Stimulated activated CD4-positive, alpha-beta T cell treated with anti-CD3 and anti-CD28 coated beads, Interleukin-1b, Interleukin-23, amount 100 ng/mL, for 24 hours (primary cell): ENCODE measurements at places on chromosomes 6 and 20.

GRCh38 chr20:61118429-61119224 is 133.4 kb upstream of the CDH4 start:
- no peak for DNase-seq

- DNase-seq, result no peak
These were observed 242.1 kb downstream of the SOD2 start for GRCh38 chr6:159450815-159451465.

GRCh38 chr6:75183099-75183541 is 22.7 kb downstream of the COL12A1 start:
- no peak for DNase-seq

DNA sequence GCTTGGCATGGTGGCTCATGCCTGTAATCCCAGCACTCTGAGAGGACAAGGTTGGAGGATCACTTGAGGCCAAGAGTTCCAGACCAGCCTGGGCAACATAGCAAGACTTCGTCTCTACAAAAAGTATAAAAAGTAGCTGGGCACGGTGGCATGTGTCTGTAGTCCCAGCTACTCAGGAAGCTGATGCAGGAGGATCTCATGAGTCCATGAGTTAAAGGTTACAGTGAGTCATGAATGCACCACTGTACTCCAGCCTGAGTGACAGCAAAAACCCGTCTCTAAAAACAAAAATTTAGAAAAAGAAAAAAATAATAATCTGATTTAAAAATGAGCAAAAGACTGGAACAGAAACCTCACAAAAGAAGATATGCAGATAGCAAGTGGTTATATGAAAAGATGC is 279.7 kb downstream of the RNGTT start:
- no peak for DNase-seq

DNA sequence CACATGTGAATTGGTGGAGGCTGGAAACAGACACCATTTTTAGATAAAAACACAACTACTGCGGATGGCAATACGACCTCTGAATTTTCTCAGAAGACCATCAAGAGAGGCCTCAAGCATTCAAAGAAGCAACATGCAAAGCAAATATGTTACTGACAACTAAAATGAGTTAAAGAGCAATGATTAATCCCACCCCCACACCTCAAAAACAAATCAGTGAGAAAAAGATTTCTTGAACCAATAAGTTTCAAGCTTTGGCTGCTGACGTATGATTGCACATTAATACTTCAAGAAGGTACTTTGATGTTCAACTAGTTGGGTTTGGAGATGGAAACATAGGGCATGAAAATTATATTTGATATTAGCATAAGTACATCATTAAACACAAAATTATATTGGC is 982 bp downstream of the MMUT start:
- DNase-seq, result no peak

DNA sequence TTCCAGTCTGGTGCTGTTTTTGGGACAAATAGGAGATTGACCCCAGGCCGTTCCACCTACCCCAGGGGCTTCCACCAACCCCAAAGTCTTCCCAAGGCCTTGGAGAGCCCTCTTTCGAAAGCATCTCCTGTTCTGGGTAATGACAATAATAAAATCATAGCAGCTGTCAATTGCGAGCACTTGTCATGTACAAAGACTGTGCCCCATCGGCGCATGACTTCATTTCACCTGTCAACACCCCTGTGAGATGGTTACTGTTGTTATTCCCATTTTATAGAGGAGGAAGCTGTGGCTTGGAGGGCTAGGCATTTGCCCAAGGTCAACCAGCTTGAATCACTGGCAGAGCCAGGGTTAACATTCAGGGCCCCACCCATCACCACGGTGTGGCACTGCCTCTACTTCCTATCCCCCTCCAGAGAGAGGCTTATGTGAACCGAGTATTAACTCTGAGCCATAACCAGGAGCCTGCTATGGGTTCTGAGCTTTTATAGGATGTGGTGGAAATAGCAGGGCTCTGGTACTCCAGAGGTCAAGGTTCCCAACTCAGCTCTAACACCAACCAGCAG is 51.2 kb downstream of the HNF4A start:
- DNase-seq, result no peak

- no peak for DNase-seq
These were observed 139.0 kb downstream of the PRDM13 start for GRCh38 chr6:99745651-99746050.

DNA sequence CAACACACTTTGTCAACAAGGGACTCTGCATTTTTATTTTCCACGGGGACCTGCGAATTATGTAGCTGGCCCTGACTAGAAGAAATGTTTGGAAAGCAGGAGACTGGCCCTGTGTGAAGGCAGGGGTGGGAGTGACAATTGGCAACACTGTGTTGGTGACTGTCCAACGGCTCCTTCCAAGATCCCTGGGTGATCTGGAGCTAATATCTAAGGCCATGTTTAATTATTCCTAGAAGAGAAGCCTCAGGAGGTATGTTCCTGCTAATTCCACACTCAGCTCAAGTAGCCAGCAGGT is 13.7 kb downstream of the SLC22A23 start:
- no peak for DNase-seq

GRCh38 chr6:3806169-3806922 is 42.8 kb upstream of the FAM50B start:
- no peak for DNase-seq

DNA sequence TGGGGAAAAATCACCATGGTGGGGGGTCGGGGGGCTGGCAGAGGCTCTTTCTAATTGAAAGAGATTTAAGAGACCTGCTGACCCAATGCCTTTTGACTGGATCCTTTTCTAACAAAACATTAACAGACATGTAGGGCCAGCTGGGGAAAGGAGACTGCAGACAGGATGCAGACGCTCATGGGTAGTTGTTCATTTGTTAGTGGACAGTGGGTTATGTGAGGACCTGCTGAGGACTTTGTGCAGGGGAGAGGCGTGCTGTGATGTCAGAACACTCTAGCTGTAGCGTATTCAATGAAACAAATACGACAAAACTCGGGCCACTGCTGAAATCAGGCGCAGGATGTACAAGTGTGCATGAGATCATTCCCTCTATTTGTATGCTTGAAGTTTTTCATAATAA is 1.2 kb downstream of the IP6K3 start:
- no peak for DNase-seq

GRCh38 chr6:128111096-128111495 is 210.2 kb upstream of the THEMIS start:
- no peak for DNase-seq

GRCh38 chr20:5195655-5196054 is 68.8 kb downstream of the CDS2 start:
- DNase-seq, result no peak

- no peak for DNase-seq
These were observed 15.0 kb downstream of the TBXT start for GRCh38 chr6:166152660-166153059.

DNA sequence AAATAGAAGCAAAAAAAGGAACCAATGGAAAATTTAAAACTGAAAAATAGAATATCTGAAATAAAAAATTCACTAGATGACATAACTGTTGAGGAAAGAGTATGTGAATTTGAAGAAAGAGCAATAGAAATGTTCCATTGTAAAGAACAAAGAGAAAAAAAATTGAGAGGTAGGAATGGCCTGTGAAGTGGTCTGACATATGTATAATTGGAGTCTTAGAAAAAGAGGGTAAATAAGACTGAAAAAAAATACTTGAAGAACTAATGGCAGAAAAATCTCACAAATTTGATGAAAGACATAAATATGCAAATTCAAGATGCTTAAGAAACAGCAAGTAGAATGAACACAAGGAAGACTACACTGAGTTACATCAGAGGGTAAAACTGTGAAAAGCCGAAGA is 93.4 kb downstream of the QKI start:
- DNase-seq, result no peak

DNA sequence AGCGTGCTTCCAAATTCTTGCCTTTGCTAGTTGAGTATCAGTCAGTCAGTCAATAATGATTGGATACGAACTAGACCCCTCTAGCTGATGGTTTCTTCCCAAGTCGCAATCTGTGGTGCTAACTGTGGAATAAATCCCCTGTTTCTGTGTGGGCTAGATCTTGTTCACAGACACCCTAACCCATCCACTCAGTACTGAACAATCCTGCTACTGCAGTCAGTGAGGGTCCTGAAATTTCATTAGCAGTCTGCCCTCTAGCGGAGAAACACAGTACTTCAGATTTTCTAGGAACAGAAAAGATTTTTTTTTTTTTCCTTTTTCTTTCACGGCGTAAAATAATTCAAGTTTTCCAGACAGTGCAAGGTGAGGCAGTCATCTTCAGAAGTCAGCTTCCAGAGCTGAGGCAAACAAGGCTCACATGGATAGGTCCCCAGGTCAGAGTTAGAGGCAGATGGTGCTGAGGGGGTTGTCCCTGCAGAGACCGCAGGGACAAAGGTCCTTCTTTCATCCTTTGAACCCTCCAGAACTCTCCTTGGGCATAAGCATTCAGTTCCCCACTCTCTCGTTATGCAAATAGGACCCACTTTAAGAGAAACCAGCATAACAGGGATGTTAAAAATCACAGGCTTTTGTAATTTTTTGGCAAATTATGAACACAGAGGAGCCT is 119.6 kb downstream of the SCML4 start:
- no peak for DNase-seq

GRCh38 chr6:16623029-16623653 is 138.1 kb downstream of the ATXN1 start:
- DNase-seq, result no peak
